ENCODE measurements at places on chromosomes 7 and 10. TPM values are rescaled to one million over a fixed set of nuclear protein-coding genes. Genes with fewer than 3 reads are reported as not detected.

The FRMPD2 gene
- total RNA-seq = 0.98 TPM

The CALML5 gene
- not detected for total RNA-seq

The HOXA4 gene
- 2.6 TPM for total RNA-seq

The HDAC9 gene
- total RNA-seq = 11.3 TPM

The TMEM270 gene
- not detected for total RNA-seq

The PAX4 gene
- not detected for total RNA-seq

The PITX3 gene
- total RNA-seq = not detected

The TAS2R3 gene
- 2.7 TPM for total RNA-seq

The SEMA4G gene
- not detected for total RNA-seq

The SFXN3 gene
- 55.2 TPM for total RNA-seq

The BLNK gene
- 1.0 TPM for total RNA-seq

The CRHR2 gene
- total RNA-seq = not detected

The MKI67 gene
- total RNA-seq = 81.4 TPM

The SPAM1 gene
- total RNA-seq = not detected

The USP6NL gene
- total RNA-seq = 19.0 TPM

The ITGA8 gene
- not detected for total RNA-seq

Measured in MCF 10A (cell line).